ENCODE measurements at places on chromosomes 12 and 14. TPM values are rescaled to one million over a fixed set of nuclear protein-coding genes. Genes with fewer than 3 reads are reported as not detected.

The DHRS4L2 gene
- 12.0 TPM for total RNA-seq

The TUNAR gene
- not detected for total RNA-seq

The MYO1H gene
- total RNA-seq, result not detected

The TMEM117 gene
- total RNA-seq, result 7.2 TPM

The SDR9C7 gene
- total RNA-seq, result not detected

The NOC4L gene
- 18.3 TPM for total RNA-seq

The ZNF891 gene
- 0.43 TPM for total RNA-seq

The ST8SIA1 gene
- total RNA-seq, result 0.85 TPM

The TPH2 gene
- total RNA-seq, result not detected

The TMEM132D gene
- total RNA-seq, result 0.24 TPM

The NOS1 gene
- total RNA-seq, result 0.85 TPM

The GLIPR1L2 gene
- 0.85 TPM for total RNA-seq

The RCOR1 gene
- 22.8 TPM for total RNA-seq

The C1R gene
- total RNA-seq, result 1.1 TPM

The RFX4 gene
- total RNA-seq, result not detected

The OR10P1 gene
- not detected for total RNA-seq

The EXD2 gene
- 22.2 TPM for total RNA-seq

Measured in tracheal epithelial cell (primary cell).